ENCODE measurements at places on chromosomes 6 and 20. TPM values are rescaled to one million over a fixed set of nuclear protein-coding genes. Genes with fewer than 3 reads are reported as not detected.

DNA sequence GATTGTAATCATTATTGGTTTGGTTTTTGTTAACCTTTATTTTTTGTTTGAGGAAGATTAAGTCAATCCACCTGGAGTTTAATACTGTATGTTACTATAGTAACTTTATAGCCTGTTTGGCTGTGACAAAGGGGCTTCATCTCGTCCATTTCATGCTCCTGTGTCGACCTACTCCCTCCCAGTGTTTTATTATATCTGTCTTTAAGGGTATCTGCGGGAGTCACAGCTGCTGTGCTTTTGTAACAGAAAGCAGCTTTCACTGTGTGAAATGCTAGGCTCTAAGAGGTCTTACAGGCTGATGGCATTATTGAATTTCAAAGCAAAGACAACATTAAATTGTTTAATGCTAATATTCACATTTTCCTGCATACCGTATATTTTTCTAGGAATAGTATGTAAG lies 698.0 kb upstream of the POU3F2 start:
- DNase-seq, result no peak
- H3K27ac ChIP-seq, result no peak overlapping the region
- H3K36me3 ChIP-seq, result no peaks in the 10 kb centered on the region

- H3K4me3 ChIP-seq, result peak overlapping the region; percentile 56
- peaks cover 27% of the 10 kb centered on the region for H3K4me1 ChIP-seq
- DNase-seq, result no peak
- peak overlapping the region; percentile 80 for H3K27ac ChIP-seq
- no peaks in the 10 kb centered on the region for H3K36me3 ChIP-seq
These were observed 35.9 kb downstream of the RIPOR3 start for GRCh38 chr20:50655311-50655880.

DNA sequence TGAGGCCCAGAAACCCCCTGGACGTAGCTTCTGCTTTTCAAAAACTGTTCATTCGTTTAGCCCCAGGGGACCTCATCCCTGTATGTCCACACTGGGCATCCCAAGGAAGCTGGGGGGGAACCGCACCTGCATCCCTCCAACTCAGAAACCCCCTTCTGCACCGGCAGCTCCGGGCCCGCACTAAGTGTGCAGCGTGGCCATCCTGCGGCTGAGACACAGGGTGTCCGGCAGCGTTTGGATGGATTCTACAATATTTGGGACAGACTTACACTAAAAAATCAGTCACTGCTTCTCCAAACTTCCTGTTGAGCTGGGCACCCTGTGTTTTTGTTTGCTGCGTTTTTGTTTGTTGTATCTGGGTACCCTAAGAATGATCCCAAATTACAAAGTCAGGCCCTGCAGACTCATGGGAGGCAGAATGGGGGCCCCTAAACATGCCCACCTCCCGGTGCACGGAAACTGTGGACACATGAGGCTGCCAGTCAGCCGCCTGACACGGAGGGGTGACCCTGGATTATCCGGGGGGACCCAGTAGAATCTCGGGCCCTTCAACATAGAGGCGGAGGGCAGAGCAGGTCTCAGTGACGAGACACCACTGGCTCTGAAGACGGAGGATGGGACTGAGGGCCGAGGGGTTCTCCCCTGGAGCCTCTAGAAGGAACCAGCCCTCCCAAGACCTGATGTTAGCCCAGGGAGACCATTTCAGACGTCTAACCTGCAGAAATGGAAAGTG lies 88.2 kb upstream of the BHLHE23 start:
- no peak overlapping the region for H3K4me3 ChIP-seq
- no peaks in the 10 kb centered on the region for H3K4me1 ChIP-seq
- H3K27me3 ChIP-seq, result peaks cover 33% of the 10 kb centered on the region
- H3K36me3 ChIP-seq, result no peaks in the 10 kb centered on the region

GRCh38 chr6:73085443-73085871 lies 139.8 kb downstream of the KHDC1L start:
- no peak overlapping the region for H3K27ac ChIP-seq
- no peaks in the 10 kb centered on the region for H3K27me3 ChIP-seq
- H3K4me1 ChIP-seq, result peaks cover 12% of the 10 kb centered on the region
- no peak overlapping the region for H3K4me3 ChIP-seq
- H3K36me3 ChIP-seq, result no peaks in the 10 kb centered on the region

DNA sequence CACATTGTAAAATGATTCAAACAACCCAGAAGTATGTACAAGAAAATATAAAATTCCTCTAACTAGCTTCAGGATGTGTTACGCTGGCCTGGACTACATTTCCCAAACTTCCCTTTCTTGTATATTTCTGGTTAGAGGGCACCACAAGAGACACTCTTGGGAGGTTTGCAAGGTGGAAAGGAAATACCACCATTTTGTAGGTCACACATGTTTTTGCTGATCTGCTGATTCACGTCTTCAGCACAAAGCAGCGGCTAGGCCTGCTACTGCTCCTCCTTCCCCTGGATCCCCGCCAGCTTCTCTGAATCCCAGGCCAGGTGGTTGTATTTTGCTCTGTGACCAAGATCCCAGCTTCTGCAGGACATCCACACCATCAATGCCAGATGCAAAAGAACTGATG lies 104.2 kb downstream of the AGPAT4 start:
- H3K4me1 ChIP-seq, result peaks cover 30% of the 10 kb centered on the region
- H3K36me3 ChIP-seq, result peaks cover 27% of the 10 kb centered on the region
- DNase-seq, result no peak
- H3K4me3 ChIP-seq, result no peak overlapping the region
- H3K27ac ChIP-seq, result no peak overlapping the region
- no peaks in the 10 kb centered on the region for H3K27me3 ChIP-seq

- no peaks in the 10 kb centered on the region for H3K27me3 ChIP-seq
- H3K4me1 ChIP-seq, result peaks cover 56% of the 10 kb centered on the region
- peak overlapping the region; percentile 71 for H3K27ac ChIP-seq
- no peaks in the 10 kb centered on the region for H3K36me3 ChIP-seq
These were observed 44.0 kb upstream of the DDR1 start for GRCh38 chr6:30840084-30840934.

GRCh38 chr6:150846641-150847040 lies 18.9 kb upstream of the MTHFD1L start:
- H3K27me3 ChIP-seq, result no peaks in the 10 kb centered on the region
- no peak for DNase-seq
- H3K4me3 ChIP-seq, result no peak overlapping the region
- H3K36me3 ChIP-seq, result peaks cover 21% of the 10 kb centered on the region

DNA sequence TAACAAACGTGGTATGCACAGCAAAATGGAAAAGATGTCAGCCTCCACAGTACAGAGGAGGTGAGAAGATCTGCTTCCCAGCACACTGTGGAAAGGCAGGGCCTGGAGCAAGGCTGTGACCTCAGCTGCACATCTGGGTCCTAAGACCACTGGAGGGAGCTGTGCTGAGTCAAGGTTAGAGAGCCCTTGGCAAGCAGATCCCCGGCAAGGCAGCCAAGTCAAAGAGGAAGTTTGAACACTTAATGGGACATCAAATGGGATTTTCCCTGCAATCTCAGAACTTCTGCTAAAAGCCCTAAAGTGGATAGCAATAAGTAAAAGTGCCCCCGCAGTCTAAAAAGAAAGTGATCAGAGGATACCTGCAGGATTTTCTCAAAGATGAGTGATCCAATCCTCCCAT lies 39.5 kb downstream of the UNC5CL start:
- peak overlapping the region; percentile 59 for H3K27ac ChIP-seq
- no peak for DNase-seq
- H3K4me3 ChIP-seq, result no peak overlapping the region
- H3K36me3 ChIP-seq, result peaks cover 4% of the 10 kb centered on the region
- peaks cover 39% of the 10 kb centered on the region for H3K4me1 ChIP-seq
- H3K27me3 ChIP-seq, result no peaks in the 10 kb centered on the region

GRCh38 chr20:57808264-57809070 lies 98.7 kb upstream of the PMEPA1 start:
- DNase-seq, result no peak
- peaks cover 9% of the 10 kb centered on the region for H3K27me3 ChIP-seq
- no peak overlapping the region for H3K27ac ChIP-seq
- H3K4me3 ChIP-seq, result no peak overlapping the region
- H3K4me1 ChIP-seq, result peaks cover 36% of the 10 kb centered on the region
- H3K36me3 ChIP-seq, result no peaks in the 10 kb centered on the region

GRCh38 chr20:4283016-4283415 lies 267.7 kb upstream of the RNF24 start:
- H3K36me3 ChIP-seq, result no peaks in the 10 kb centered on the region
- H3K4me1 ChIP-seq, result no peaks in the 10 kb centered on the region
- peaks cover 6% of the 10 kb centered on the region for H3K27me3 ChIP-seq

DNA sequence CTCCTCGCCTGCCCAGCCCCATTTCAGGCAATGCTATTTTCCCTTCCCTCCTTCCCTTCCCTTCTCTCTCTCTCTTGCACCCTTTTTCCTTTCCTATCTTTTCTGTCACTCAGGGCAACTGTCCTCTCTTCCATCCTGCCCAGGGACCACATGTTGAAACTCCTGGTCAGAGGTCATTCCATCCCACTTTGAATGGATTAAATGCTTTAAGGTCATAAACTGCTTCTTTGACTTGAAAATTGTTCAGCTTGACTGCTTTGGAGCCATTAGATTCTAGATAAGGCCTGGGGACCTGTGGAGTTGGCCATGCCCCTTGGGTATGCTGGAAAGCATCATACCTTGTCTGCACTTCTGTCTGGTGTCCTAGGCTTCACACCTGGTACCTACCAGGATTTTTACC lies 106.1 kb downstream of the DTNBP1 start:
- H3K4me3 ChIP-seq, result no peak overlapping the region
- H3K4me1 ChIP-seq, result peaks cover 11% of the 10 kb centered on the region
- no peak for DNase-seq
- H3K27me3 ChIP-seq, result no peaks in the 10 kb centered on the region
- H3K36me3 ChIP-seq, result peaks cover 7% of the 10 kb centered on the region
- no peak overlapping the region for H3K27ac ChIP-seq

C6orf15 gene
- not detected for total RNA-seq

BHLHE23 gene
- total RNA-seq, result not detected

CCM2L gene
- total RNA-seq, result 0.19 TPM

CDSN gene
- total RNA-seq, result not detected
